ENCODE measurements at places on chromosomes 16 and 17.

- DNase-seq: no peak
These were observed 2.1 kb downstream of the MYO18A start for GRCh38 chr17:29177871-29178749.

GRCh38 chr17:82871056-82871775, 31.4 kb upstream of the ZNF750 start:
- no peak for DNase-seq

- no peak for DNase-seq
These were observed 20.2 kb downstream of the DNASE1 start for GRCh38 chr16:3674513-3675295.

DNA sequence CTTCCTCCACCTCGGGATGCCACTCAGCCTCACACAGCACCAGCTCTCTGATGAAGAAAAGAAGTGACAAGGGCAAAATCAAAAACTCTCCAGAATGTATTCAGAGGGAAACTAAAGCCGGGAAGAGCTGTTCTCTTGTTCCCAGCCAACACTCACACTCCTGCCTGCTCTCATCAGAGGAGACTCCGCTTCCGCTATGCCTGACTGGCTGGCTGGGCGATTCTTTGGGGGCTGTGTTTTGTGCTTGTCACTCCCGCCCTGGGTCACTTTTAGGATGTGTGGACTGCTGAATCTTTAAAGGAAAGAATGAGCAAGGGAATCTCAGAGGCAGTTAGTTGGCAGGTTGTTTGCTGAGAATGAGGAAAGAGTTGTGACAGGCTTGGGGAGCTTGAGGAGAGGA, 54.6 kb upstream of the TBX2 start:
- DNase-seq: no peak

DNA sequence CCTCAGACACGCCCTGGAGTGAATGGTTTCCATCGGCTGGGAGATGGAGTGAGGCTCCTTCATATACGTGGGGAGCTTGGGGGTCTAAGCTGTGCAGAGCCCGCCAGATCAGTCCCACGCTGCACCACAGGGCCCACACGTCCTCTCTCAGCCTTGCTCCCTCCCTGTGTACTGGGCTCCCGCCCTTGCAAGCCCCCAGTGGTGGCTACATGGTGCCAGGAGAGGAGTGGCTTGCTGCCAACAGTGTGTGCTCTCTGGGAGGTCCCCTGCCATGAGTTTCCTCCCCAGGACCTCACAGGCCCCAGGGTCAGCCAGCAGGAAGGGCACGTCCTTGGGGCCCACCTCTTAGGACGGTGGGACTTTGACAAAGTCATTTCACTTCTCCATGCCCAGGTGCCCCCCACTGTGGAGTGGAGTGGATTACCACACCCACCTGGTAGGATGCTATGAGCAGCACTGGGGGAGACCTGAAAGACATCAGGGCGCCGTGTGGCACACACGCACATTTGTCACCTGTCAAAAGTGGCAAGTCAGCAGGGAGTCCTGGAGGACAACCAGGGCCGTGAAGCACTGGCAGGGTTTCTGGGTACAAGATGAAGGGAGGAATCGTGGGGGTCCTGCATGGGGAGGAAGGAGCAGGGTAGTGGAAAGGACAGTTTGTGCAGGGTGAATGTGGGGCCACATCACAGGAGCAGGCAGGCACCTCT, 13.7 kb downstream of the SLC5A10 start:
- DNase-seq: no peak

DNA sequence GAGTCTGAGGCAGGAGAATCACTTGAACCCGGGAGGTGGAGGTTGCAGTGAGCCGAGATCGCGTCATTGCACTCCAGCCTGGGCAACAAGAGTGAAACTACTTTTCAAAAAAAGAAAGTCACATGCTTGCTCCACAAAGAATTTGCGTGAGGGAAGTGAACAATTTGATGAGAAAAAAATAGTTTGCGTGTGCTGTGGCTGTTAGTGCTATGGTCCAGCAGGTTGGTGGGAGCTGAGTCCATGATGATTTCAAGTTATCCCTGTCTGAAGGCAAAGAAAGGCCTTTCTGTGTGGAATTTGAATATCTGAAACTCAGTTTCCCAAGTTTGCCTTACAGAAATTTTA, 21.0 kb downstream of the PRCD start:
- DNase-seq: no peak

DNA sequence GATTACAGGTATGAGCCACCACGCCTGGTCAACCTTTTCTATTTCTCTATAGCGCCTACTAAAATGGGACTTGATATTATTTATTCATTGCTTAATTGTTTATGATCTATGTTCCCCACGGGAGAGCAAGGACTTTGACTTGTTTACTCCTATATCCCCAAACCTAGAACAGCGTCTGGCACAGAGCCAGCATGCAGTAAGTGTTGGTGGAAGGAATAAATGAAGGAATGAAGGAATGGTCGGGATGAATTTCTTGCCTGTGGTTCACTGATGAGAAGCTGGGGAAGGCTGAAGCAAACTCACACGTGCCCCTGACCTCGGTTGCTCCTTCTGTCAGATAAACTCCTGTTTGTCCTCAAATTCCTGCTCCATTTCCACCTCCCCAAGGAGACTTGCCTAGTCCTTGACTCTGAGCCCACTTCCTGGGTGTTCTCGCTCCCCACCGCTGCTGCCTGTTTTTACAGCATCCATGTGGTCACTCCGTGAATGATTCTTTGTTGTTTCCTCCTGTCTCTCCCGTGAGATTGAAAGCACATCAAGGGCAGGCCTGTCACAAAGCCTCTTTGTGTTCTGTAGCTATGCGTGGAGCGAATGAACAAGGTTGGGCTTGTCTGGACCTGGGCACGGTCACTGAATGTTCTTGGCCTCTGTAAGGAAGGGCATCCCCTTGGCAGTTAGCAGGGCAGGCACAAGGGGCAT, 17.3 kb downstream of the C17orf100 start:
- no peak for DNase-seq

DNA sequence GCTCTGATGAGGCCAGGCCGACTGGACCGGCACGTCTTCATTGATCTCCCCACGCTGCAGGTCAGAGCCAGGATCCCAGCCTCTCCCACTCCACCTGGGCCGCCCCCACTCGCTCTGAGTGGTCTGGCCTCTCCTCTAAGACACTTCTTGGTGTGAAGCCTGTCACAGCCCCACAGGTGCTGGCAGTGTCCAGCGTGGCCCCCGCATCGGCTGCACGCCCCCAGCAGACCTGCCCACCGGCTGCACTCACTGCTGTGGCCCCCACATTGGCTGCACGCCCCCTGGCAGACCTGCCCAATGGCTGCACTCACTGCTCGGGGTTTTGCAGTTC, 15.8 kb upstream of the RPL13 start:
- no peak for DNase-seq

DNA sequence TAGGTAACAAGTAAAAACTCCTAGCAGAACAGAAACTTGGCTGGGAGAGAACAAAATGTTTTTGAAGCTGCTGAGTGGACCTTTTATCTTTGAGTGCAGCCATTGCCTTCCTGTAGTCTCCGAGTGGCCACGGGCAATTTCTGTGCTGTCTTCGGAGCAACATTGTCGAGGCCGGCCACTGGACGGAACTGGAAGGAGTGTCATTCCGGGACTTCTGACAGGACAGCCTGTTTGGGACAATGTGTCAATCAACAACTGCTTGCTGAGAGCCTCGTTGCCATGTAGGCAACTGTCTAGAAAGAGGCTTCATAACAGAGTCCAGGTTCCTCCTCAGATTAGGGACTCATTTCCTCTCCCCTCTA, 96.2 kb upstream of the CDYL2 start:
- no peak for DNase-seq

DNA sequence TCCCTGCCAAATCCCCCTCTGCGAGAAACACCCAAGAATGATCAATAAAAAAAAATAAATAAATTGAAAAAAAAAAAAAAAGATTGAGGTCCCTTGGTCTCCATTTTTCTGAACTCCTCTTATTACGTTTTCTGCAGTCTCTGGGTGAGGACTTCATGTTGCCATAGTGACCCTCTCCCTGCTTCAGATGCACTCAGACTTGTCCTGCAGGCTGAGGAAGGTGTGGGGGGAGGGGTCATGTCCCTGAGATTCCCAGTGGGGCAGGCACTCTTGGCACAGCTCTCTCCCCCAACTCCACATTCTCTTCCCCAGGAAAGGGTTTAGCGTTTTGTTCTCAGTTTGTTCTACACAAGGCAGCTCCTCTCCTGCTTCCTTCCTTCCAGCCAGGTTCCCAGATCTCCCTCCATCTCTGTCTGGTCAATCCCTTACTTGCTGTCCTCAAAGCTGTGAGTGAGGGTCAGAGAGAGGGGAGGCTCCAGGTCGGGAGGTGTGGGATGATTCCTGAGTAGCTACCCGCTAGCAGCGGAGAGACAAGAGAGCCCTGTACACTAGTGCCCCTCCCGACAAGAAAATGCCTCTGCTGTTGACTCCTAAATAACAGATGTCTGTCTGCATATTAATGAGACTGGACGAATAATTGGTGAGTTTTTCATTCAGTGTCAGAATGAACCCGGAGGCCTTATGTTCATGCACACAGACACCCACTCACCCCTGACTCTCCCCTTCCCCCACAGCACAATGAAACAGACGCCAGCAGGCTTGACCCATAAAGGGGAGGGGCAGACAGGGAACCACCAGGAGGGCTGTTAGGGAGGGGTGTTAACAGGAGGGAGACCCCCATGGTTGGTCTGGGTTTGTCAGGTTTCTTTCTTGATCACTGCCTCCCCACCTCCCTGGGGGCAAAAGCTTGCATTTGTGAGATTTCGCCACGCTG, 9.2 kb downstream of the RND2 start:
- DNase-seq: no peak
